ENCODE measurements at places on chromosomes 16 and 17.

GRCh38 chr16:59859676-59860402 lies 1125.7 kb upstream of the GOT2 start:
- H3K27me3 ChIP-seq, result no peaks in the 10 kb centered on the region
- H3K36me3 ChIP-seq, result no peaks in the 10 kb centered on the region
- no peak for DNase-seq
- H3K4me3 ChIP-seq, result no peak overlapping the region
- H3K4me1 ChIP-seq, result no peaks in the 10 kb centered on the region

DNA sequence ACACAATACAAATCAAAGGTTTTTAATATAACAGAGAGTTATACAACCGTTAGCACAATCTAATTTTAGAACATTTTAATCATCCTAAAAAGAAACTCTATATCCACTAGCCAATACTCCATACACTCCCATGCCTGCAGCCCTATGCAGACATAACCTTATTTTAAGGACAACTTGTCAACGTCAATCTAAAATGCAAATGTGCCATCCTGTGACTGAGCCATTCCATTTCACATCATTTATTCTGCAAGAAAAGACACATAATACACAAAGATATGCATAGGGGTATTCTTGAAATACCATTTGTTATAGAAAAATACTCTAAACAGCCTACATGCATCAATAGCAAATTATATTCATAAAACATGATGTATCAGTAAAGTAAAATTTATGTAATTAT lies 106.7 kb downstream of the CEP112 start:
- no peaks in the 10 kb centered on the region for H3K4me1 ChIP-seq
- no peak overlapping the region for H3K4me3 ChIP-seq
- H3K27me3 ChIP-seq, result no peaks in the 10 kb centered on the region
- DNase-seq, result no peak
- H3K36me3 ChIP-seq, result no peaks in the 10 kb centered on the region

DNA sequence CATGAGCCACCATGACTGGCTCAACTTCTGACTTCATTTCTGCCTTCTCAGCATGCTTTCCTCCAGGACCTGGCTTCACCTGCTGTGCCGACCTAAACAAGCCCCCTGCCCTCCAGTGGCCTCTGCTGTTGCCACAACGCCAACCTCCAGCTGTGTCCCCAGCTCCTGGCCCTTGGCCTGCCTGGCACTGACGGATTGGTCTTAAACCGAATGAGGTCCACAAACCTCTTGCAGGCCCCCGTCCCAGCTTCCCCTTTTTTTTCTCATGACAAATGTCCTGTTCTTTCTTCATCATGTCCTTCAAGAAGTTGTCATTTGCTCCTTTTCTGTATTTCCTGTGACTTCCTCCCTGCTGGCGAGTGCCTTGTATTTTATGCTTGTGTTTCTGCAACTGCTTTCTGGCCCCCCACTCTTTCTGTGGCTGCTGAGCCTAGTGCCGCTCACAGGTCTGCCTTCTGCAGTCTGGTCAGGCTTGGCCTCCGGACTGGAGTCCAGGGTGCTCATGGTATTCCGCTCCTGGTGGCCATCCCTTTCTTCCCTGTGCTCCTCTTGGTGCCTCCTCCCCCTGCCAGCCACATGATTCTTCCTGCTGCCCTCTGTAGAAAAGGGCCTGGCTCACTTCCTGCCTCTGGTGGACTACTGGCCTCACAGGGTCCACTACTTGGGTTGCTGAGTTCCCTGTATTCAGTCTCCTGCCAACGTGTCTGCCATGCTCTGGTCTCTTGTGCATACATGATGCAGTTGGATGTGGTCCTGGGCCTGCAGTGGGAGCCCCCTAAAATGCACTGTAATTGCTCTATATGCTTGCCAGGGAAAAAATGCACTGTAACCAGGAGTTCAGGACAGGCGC lies 2.9 kb downstream of the ATP6V0C start:
- DNase-seq, result no peak
- H3K27ac ChIP-seq, result no peak overlapping the region
- H3K27me3 ChIP-seq, result no peaks in the 10 kb centered on the region
- peaks cover 29% of the 10 kb centered on the region for H3K4me1 ChIP-seq

DNA sequence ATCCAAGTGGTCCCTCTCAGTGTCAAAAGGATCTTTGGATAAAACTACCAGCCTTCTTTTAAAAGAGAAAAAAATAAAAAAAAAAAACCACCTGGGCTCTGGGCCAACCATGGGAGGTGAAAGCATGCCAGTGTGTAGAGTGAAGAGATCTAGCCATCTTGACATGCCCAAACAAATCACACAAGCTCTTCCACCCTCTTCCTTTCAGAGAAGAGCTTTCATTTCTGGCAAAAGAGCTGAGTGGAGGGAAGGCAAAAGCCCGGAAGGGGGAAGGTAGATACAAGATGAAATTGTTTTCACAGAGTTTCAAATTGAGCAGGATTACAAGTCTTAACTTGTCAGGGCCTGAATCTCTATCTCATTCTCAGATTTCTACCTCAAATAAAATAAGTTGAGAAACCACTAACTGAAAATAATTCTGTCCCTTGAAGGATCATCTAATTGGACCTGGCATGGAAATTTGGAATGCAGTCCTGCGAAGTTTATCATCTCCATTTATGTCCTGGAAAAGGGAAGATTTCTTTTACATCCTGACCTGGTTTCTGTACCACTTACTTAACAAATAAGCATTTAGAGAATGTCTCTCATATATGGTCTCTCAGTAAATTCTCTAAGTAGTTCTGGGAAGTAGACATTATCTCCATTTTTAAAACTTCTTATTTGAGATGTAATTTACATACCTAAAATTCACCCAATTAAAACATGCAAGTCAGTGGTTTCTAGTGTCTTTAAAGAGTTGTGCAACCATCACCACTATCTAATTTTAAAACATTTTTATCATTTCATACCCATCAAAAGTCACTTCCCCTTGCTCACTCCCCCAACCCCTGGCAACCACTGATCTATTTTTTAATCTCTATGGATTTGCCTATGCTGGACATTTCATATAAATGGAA lies 93.7 kb downstream of the TANGO6 start:
- peak overlapping the region; percentile 41 for H3K27ac ChIP-seq
- H3K27me3 ChIP-seq, result no peaks in the 10 kb centered on the region
- H3K36me3 ChIP-seq, result no peaks in the 10 kb centered on the region
- H3K4me3 ChIP-seq, result no peak overlapping the region
- no peaks in the 10 kb centered on the region for H3K4me1 ChIP-seq

DNA sequence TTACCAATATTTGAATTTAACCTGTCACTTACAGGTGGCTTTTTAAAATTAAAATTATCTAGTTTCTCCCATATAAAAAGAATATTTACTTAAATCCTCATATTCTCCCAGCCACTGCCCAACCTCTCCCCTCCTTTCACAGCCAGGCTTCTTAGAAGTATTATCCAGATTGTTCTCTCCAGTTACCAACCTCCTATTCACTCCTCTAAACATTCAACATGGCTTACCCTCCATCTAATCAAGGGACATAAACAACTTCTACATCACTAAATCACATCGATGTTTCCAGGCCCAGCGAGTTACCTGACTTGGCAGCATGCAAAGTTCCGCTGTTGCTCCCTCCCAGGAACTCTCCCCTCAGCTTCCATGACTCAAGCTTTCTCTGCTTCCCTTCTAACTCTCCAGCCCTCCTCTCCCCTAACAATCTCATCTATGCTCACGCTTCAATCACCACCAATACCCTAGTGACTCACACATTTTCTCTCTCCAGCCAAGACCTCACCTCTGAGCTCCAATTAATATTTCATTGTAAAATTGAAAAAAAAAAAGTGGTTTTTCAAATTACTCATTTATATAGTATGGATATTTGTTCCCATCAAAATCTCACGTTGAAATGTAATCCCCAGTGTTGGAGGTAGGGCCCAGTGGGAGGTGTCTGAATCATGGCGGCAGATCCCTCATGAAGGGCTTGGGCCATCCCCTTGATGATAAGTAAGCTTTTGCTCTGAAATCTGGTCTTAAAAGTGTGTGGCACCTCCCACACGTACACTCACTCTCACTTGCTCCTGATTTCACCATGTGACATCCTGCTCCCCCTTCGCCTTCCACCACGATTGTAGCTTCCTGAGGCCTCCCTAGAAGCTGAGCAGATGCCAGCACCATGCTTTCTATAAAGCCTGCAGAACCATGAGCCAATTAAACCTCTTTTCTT lies 88.5 kb downstream of the HELZ start:
- peak overlapping the region; percentile 11 for H3K27ac ChIP-seq
- H3K27me3 ChIP-seq, result no peaks in the 10 kb centered on the region
- DNase-seq, result no peak

- H3K36me3 ChIP-seq, result no peaks in the 10 kb centered on the region
- no peak for DNase-seq
- no peak overlapping the region for H3K27ac ChIP-seq
- no peaks in the 10 kb centered on the region for H3K4me1 ChIP-seq
- H3K4me3 ChIP-seq, result no peak overlapping the region
Observed at GRCh38 chr17:12856416-12856815, 67.1 kb downstream of the ARHGAP44 start.
